Stimulated activated CD4-positive, alpha-beta T cell treated with anti-CD3 and anti-CD28 coated beads, Interleukin-4, amount 100 ng/mL, for 4 hours (primary cell): ENCODE measurements at places on chromosomes 3 and 15.

DNA sequence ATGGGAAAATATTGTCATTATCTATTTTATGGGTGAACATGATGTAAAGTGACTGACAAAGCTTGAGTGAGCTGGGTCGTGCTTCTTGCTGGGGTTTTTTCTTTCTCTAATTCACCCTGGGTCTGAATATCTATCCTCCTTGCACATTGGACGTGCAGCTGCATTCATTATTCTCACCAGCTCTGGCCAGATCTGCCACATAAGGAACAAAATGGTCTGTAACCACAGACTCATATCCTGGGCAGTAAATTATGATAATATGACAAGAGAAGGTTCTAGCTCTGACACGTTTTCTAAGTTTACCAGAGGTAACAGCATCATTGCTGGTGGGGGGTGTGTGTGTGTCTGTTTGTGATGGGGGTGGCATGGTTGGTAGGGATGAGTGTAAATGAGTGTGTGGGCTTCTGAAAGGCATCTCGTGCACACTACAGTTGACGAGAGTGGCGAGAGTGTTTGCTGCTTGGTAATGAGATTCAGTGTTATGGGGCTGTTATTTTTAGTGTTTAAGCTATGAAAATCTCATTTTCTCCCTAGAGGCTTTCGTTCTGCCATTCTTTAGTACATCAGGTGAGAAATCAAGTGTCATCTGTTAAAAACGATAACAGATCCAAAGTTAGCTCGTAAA, 418.4 kb downstream of the PDCD6IP start:
- no peak for DNase-seq

- DNase-seq = no peak
Observed at GRCh38 chr3:136844724-136845123, 17.3 kb upstream of the NCK1 start.

GRCh38 chr15:50996641-50997040, 88.2 kb downstream of the AP4E1 start:
- DNase-seq = no peak

DNA sequence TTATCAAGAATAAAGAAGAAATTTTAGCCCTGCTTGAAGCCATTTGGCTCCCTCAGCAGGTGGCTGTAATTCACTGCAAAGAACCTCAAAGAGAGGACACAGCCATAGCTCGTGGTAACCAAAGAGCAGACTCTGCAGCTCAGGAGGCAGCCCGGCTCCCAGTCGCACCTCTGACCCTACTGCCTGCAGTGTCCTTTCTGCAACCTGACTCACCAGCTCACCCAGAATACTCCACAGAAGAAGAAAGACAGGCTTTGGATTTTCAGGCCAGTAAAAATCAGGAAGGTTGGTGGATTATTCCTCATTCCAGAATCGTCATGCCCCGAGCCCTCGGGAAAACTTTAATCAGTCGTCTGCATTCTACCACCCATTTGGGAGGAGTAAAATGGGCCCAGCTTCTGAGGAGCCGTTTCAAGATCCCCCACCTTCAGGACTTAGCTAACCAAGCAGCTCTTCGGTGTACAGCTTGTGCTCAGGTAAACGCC, 38.6 kb downstream of the ZBTB11 start:
- DNase-seq = no peak

DNA sequence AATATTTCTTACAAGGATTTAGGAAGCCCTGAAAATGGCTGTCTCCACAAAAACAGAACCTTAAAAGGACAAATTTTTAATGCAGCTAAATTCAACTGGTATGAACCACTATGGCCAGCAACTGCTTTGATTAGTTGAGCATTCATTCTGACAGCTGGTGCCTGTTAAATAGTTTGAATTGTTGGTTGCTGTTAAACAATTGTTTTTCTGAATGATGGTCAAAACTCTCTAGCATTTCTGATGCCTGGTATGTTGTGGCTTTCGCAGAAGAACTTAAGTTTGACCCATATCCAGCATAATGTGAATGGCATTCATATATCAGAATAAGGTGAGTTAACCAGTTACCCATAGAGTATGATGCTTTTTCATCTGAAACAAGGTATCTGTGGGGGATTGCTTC, 138.4 kb downstream of the MEIS2 start:
- DNase-seq = no peak

GRCh38 chr3:183328823-183329222, 75.8 kb downstream of the B3GNT5 start:
- no peak for DNase-seq

GRCh38 chr3:34869696-34870095, 769.6 kb upstream of the ARPP21 start:
- no peak for DNase-seq

DNA sequence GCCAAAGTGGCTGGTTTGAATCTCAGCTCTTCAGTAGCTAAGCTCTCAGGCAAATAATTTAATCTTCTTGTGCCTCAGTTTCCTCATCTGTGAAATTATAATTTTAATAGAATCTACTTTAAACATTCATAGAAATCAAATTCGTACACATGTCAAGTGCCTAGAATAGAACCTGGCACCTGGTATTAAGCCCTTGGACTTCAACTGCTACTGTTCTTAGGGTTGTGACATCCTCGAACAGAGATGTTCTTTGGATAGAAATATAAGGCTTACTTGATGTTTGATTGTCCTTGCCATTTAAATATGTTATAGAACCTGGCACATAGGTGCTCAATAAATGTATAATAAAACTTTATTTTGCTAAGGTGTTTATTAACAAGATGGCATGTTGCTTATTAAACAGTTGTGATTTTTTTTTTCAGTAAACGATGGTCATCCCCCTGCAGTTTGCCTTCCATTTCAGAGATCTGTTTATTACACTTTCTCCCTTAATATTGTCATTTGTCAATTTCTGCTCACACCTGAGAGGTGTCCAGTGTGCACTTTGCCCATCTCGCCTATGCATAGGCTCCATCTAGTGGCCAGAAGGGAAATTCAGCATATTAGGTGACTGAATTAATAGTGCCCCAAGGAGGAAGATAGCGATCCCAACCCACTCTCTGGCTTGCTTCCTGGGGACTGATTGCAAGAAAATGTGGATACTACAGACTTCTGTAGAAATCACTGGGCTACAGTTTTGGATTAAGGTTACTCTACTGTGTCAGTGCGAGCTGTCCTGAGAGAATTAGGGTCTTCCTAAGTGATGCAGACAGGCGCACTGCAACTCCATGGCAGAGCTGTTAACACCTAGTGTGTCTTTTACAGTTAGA, 10.7 kb downstream of the IGF1R start:
- no peak for DNase-seq

DNA sequence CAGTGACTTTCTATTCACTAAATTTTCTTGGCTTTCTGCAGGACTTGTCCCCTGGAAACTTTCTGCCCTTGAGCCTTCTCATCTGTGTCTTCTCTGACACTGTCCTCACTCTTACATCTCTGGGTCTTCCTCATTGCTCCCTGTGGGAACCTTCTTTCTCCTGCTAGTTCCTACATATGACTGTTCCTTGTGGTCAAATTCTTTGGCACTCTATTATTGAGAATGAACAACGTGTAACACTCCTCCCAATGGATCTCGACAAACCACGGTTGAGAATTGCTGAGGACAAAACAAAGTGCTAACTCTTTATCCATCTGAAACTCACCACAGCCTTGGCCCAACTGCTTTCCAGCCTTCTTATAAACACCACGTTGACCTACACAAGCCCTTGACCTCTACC, 3.5 kb upstream of the FAM81A start:
- DNase-seq = no peak

- DNase-seq = no peak
Observed at GRCh38 chr3:60810881-60811280, 440.4 kb downstream of the FHIT start.

GRCh38 chr15:81105545-81105944, 28.5 kb upstream of the CFAP161 start:
- no peak for DNase-seq

GRCh38 chr3:76631251-76631650, 408.6 kb upstream of the ROBO2 start:
- DNase-seq = no peak

- DNase-seq = no peak
Observed at GRCh38 chr3:64082411-64082810, 59.1 kb upstream of the PSMD6 start.

DNA sequence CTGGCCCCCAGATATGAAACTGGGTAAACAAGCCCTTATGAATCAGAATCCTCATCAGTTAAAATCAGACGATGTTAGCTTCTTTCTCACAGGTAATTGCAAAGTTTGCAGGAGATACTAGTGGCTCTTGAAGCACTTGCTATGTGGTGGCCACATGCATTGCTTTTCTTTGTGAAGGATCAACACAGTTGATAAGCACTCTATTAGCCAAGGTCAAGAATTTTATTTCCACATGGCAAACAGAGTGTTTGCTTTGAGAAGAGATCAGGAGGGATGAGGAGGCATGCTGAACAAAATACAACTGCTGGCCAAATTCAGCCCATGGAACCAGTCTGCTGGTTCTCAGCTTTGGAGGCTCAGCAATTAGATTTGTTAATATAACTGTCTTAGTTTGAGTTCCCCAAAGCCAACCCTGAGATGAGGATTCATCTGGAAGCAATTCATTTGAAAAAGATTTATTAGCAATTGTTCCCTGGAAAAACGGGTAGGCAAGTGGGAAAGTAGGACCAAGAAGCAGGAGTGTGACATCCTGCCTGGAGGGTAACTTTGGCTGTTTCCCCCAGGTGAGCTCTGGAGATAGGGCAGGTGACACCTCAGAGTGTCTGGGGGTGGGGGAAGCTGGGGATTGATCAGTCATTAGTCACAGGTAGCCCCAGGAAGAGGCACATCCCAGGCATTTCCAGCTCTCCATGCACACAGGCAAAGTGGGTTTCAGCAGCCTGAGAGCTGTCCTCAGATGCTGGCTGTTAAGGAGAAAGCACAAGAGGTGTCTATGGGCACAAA, 180.3 kb downstream of the ABHD5 start:
- no peak for DNase-seq

GRCh38 chr3:65785065-65785645, 253.6 kb downstream of the MAGI1 start:
- no peak for DNase-seq

- DNase-seq = no peak
Observed at GRCh38 chr3:132418916-132419315, 1.6 kb downstream of the DNAJC13 start.

DNA sequence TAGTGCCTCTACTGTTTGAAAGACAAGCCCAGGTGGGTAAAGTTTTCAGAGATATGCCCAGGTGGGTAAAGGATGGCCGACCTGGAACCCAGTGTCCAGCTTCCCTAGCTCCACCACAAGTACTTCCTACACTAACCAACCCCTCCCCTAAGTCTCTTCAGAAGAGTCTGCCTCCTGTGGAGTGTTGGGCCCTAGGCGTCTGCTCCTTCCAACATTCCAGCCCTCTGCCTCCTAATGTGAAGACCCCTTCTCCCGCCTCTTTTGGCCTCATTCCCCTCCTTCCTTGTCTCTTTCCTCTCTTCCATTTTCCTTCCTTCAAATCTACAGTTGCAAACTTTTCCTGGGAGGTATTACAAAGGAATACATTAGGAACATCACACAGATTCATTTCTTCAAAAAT, 38.6 kb downstream of the CNTN3 start:
- DNase-seq = no peak

DNA sequence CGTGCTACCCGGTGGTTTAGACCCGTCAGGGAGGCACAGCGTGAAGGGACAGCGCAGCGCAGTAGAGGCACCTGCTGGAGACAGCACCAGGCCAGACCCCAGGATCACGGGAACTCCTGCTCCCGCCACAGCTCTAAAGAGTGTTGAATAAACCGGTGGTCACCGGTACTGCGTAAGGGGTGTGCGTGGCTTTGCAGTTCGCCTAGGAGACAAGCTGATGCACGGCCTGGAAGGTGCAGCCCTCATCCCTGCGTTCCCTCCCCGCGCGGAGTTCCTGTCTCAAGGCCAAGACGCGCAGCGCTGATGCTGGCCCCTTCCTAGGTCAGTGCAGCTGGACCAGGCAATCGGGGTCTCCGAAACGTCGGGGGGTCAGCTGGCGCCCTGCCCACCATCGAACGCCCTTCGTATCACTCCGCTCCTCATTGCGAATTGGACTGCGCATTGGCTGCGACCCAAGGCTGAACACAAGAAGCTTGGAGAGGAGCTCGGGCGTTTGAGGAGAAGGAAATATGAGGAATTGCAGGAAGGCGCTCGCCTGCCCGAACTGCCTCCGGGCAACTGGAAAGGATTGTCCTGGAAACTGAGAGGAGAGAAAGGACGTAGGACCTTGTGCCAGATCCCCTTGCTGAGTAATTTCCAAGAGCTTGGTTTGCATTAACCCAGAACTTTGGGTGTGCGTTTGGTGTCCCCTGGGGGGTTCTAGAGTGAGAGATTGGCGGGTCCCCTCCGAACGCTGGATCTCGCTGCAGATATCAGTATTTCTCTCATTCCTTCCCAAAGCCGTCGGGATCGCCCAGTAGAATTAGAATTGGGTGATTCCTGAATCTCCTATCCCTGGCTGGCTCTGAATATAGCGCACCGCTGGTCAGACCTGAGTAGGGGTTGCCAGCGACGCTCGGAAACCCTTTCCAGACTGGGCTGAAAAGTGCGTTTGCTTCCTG, 2.3 kb upstream of the SOX14 start:
- no peak for DNase-seq

DNA sequence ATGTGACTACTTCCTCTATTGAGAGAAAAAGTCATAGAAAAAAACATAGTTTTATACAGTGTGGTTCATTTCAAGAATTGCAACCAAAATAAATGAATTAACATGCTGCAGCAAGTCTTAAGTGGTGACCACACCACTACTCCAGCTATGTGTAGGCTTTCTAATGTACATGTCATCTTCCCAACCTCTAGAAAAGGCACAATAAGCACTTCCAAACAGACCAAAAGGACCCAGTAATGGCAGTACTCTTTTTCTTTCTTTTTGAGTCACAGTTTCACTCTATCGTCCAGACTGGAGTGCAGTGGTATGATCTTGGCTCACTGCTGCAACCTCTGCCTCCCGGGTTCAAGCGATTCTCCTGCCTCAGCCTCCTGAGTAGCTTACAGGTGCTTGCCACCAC, 219.3 kb upstream of the KBTBD8 start:
- DNase-seq = no peak

DNA sequence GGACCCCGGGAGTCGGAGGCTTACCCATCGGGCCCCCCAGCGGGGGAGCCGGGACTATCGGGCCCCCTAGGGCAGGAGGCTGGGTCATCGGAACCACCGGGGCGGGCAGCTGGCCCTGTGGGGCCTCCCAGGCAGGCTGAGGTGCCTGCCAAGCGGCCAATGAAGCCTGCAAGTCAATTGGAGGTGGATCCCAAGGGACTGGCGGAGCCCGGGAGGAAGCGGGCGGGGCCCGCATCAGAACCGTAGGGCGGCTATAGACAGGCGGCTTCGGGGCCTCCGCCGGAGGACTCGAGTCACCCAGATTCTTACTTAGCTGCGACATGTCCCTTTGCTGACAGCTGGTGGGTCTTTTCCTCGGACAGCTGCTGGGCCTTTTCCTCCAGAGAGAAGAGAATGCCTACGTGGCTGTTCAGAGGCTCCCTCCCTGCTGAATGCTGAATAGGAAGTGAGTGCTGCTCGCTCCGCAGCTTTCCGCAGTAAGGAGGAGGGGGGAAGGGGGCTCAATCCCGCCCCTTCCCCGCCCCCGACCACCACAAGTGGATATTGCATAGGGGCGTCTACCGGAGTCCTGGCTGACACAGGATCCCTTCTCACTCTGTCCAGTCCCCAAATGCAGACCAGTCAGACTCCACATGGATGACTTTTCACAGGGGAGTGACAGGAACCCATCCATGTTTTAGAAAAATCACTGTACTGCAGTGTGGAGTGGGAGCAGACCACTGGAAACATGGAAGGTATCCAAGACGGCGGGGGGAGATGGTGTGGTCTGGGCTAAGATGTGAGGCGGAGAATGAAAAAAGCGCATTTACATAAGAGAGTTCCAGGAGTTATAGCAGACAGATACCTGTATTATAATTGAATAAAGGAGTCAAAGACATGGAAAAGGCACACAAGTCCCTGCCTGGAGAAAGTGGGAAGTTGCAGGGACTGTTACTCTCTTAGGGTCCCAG, at the start of gene MAGEL2:
MAGEL2 (minus strand) TSS at position 447 of the 950 bp plus-strand sequence; CDS start at position 322, 125 bp downstream.
- no peak for DNase-seq
